Mucosa of gallbladder (tissue), 1 donor: ENCODE measurements at places on chromosomes 16 and 17. TPM values are rescaled to one million over a fixed set of nuclear protein-coding genes. Genes with fewer than 3 reads are reported as not detected.

Gene CCDC78
- total RNA-seq, result 3.3 TPM

DNA sequence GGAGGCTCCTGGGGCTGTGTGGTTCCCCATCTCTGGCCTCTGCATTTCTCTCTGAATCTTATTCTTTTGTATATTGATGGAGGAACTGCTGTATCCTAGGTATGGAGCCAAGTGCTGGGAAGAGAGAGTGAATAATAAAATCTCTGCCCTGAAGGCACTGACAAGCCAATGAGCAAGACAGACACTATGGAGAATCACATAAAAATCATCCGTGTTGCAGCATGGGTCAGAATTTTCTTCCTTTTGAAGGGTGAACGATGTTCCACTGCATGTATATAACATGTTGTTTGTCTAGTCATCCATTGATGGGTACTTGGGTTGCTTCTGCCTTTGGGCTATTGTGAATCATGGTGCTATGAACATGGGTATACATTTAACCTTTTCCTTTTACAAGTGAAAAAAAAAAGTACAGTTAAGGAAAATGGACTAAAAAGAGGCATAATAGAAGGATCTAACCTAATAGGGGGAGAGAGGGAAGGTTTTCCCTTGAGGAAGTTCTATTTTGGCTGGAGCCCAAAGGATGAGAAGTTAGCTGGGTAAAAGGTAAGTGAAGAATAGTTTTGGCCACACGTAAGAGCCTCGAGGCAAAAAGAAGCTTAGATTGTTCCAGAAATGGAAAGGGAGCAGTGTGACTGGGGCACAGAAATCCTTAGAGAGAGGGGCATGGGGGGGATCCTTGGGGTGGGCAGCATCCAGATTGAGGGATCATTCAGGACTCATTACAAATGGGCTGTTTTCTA is 32.3 kb upstream of the GNA13 start:
- DNase-seq, result no peak

DNA sequence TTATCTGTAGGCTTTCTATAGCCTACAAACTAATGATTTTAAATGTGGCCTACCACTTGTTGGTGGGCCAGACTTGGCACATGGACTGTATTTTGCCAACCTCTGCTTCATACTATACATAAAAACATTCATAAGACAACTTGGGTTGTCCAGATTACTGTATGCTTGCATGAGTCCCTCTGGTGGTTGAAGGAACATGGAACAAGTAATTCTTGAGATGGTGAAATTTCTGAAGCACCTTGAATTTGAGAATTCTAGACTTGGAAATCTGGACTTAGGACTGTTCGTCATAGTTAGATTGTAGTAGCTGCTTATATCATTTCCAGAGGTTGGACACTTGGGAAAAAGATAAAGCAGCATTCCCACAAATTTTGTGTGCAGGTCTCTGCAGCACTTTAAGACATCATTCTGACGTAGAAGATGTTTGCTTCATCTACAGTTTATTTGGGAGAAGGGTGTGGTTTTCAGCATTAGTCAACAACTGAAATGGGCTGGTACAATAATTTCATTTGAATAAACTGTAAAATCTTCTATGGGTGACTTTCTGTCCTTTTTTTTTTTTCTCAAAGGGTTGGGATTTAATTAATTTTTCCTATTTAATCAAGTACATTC is 31.2 kb downstream of the NFATC3 start:
- no peak for DNase-seq

DNA sequence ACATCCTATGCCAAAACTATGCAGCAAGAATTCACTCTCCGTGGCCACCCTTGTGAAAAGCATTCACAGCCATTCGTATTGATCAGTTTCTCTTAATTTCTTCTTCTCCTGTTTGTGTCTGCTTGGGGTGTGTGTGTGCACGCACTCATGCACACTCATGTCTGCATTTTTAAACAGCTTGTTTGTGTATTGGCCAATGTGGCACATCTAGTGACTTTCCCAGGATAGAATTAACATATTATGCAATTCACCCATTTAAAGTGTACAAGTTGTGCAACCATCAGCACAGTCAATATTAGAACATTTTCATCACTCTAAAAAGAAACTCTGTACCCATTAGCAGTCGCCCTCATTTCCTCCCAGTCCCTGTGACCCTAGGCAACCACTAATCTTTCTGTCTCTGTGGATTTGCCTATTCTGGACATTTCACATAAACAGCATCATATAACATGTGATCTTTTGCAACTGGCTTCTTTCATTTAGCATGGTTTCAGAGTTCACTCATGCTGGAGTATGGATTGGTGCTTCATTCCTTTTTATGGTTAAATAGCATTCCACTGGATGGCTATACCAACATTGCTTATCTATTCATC is 20.1 kb downstream of the IRX3 start:
- no peak for DNase-seq

Gene SLC52A1
- not detected for total RNA-seq

Gene ASB16
- total RNA-seq, result 0.58 TPM

GRCh38 chr16:54171626-54172537 is 114.7 kb downstream of the IRX3 start:
- DNase-seq, result no peak

Gene TLCD3B
- total RNA-seq, result not detected

- DNase-seq, result no peak
Measured at GRCh38 chr17:42315402-42316156, 27.3 kb downstream of the STAT5A start.

Gene CRYM
- 15.6 TPM for total RNA-seq

DNA sequence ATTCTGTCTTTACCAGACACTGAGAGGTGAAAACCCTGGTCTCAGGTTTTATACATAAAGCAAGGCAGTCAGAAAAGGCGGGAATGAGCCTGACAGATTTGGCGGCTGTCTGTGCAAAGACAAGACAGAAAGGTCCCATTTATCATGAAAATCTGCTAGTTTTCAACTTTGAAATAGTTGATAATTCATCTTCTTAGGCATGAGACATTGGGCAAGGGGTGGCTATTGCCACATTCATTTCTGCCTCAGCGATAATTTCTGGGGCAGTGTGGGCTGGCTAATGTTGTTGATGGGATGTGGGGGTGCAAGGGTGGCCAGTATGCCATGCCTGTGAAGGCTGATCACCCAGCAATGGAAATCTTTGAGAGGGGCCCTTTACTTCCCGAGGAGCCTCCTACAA is 173.8 kb upstream of the RPH3AL start:
- DNase-seq, result no peak

GRCh38 chr16:27470567-27471431 is 68.8 kb downstream of the IL21R start:
- no peak for DNase-seq

Gene ZNF19
- 5.6 TPM for total RNA-seq

Gene HEATR3
- 17.7 TPM for total RNA-seq

DNA sequence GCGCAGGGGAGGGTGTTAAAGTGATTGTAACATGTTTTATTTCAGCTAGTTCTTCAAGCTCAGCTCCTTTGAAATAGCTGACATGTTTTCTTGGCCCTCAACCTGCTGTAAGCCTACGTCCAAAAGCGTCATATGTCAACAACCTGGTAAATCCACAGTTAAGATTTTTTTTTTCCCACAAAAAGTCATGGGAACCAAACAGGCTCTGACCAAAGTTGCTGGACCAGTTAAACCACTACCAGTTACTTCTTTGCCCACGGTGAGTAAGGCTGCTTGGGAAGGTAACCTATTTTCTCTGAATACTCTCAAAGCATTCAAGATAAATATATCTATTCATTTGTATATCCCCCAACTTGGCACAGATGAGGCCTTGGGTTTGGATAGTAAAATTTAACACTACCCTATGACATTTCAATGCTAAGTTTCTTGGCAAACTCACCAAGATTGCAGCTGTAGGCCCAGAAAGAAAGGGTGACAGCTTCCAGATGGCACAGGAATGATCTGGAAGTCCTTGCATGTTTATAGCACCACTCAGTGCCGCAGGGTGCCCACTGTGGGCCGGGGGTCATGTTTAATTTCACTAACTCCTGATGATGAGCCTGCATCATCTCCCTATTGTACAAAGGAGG is 166.2 kb downstream of the XYLT1 start:
- peak; percentile 56 for DNase-seq

Gene CHST6
- total RNA-seq, result 0.20 TPM

DNA sequence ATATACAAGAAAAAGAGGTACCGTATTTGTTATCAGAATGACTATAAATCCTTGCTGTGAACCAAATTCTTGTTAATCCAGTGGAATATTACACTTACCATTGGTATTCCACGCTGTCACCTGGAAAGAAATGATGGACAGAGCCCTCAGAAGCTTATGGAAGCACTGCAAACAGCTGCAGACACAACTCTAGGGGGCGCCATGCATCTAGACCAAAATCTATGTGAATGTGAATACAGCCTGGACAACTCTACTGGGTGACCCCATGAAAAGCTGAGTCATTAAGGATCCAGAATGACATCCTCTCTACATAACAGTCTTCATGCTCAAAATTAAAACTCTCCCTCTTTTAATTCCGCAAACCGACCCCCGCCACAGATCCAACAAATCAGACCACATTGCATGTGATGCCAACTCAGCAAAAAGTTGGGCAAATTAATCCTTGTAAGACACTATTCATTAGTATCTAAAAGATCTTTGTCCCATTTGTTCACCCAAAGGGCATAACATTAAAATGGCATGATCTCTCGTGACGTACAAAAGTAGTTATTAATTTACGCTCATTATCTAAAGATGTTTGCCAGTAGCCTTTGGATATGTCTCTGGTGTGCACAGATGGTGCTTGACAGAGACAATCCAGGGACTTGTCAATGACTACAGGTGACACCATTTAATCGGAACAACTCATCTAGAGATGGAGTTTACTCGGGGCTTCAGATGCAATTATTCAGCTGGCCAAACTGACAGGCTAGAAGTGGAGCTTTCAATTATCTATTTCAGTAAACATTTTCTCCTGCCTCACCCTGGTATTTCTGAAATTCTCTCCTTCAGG is 552.7 kb upstream of the PSMD7 start:
- DNase-seq, result no peak

Gene RAMP2
- 22.7 TPM for total RNA-seq

- no peak for DNase-seq
Measured at GRCh38 chr17:71926746-71927398, 193.9 kb upstream of the SOX9 start.

- DNase-seq, result no peak
Measured at GRCh38 chr16:50153596-50154419, 702 bp downstream of the TENT4B start.
